ENCODE measurements at places on chromosomes 6 and 20.

- no peak for DNase-seq
Observed at GRCh38 chr6:142518126-142518525, 216.3 kb downstream of the ADGRG6 start.

- DNase-seq, result no peak
Observed at GRCh38 chr6:125955973-125956372, 597 bp upstream of the HINT3 start.

GRCh38 chr20:59086923-59087322, 44.3 kb upstream of the PRELID3B start:
- no peak for DNase-seq

GRCh38 chr6:168410035-168410434, 30.9 kb upstream of the SMOC2 start:
- DNase-seq, result no peak

- DNase-seq, result no peak
Observed at GRCh38 chr6:18265787-18266522, 1.6 kb upstream of the DEK start.

DNA sequence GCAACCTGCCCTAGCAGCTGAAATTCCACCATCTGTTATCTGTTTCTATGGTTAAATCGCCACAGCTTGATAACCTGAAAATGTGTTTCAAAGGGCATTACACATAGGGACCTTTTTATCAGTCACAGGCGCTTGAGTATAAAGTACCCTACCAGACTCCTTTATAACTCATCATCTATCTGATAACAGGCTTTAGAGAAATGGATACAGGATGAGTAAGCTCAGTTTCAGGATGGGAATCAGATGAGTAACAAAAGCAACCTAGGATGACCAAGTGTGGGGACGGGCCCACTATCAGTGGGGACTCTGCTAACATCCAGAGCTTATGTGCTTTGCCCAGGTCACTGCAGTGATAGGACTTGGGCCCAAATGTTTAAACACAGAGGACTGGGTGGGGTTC, 75.6 kb downstream of the PRND start:
- DNase-seq, result no peak

DNA sequence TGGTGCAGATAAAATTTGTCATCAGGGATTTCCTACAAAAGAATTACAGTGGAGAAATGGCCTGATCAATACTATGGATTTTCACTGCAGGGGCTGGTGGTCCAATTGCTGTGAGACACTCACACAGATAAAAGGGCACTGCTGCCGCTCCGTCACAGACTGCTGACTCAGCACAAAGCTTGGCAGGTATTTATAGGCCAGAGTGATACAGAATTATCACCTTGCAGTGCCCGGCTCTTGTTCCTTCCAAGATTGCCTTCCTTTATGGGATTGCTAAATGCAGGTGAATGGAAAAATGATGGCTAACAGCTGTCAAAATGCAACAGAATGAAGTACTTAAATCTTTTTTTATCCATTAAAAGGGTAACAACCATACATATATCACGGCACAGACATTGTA, 247.8 kb upstream of the ZFP64 start:
- DNase-seq, result no peak

DNA sequence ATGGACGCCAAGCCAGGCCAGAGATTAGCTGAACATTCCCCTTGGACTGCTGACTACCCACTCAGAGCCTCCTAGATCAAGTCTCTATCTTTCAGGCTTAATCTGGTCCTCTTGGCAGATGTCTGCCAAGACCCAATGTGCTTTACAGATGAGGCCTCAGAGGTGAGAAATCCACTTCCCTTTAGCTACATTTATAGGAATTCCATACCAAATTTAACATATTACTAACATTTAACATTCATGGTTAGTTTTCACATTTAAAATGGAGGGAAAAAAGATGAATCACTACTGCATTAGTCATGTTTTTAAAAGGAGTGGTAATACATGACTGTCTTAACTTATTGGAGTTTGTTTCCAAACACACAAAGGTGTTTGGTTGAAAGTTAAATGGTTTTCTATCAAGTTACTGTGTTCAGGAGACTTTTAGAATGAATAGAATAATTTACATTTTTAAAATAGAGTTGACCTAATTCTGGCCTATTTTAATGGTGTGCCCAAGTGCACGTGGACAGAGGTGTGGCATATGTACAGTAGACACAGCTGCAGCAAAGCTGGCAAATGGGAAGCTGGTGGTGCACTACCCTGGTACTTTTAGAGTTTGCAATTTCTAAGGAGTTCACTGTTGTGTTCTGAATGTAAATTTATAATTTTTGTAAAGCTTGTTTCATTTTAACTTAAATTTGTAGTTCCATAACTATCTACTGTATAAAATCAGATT, 41.9 kb upstream of the CALHM6 start:
- DNase-seq, result no peak

GRCh38 chr20:29300579-29301551, 1956.6 kb upstream of the DEFB115 start:
- DNase-seq, result no peak

DNA sequence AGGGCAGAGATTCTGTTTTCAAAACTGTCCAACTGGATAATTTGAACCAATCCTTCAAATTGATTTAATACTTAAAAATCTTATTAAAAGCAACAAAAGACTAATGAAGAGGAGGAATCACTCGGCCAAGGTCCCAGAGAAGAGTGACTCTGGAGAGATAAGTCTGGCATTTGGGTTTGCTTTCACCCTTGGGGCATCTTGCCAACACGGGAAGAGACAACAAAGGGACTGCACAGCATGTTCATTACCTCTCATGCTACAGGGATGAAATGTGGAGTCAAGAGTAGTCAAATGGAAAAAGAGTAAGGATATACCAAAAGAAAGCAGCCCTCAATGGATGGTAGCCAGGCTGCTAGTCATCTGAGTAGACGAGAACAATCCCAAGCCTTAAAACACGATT, 68.2 kb downstream of the KHDRBS2 start:
- DNase-seq, result no peak

GRCh38 chr6:53793318-53794136, 1.3 kb upstream of the LRRC1 start:
- peak; percentile 59 for DNase-seq

- DNase-seq, result no peak
Observed at GRCh38 chr6:46210294-46210693, 39.5 kb upstream of the ENPP5 start.

DNA sequence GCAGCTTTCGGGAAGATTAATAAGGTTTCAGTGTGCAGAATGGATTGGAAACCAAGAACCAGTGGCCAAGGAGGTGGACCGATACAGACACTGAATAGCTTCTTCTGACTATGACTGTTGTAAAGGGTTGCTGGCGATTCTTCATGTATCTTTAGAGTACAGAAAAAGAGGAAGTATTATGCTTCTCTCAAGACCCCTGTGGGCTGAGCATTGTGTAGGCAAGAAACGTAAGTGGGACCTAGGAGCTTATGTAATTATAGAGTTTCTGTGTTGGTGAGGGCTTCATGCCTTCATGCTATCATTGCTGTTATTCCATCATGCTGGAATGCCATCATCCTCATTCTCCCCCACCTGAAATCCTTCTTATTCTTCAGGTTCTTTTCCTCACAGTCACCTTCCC, 105.4 kb upstream of the AKIRIN2 start:
- DNase-seq, result no peak

DNA sequence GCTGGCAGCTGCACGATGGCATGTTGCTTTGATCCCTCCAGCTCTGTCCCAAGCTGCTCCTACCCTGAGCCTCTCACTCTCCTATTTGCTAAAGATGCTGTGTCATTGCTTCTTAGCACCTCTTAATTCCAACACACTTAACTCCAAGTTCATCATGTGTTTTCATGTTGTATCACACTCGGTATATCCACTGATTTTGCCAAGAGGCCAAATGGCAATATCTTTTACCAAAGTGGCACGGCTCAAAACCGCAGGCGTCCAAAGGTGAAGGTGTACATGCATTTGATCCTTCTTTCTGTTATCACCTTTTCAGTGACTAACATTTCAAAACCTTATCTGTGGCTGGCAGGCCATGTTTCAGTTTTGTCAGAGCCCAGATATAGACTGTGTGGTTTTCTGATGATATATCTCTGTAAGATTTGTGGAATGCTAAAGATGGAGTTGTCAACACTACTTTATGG, 217.0 kb downstream of the TBX18 start:
- DNase-seq, result peak; percentile 8

- no peak for DNase-seq
Observed at GRCh38 chr20:40941133-40941610, 87.5 kb upstream of the TOP1 start.

DNA sequence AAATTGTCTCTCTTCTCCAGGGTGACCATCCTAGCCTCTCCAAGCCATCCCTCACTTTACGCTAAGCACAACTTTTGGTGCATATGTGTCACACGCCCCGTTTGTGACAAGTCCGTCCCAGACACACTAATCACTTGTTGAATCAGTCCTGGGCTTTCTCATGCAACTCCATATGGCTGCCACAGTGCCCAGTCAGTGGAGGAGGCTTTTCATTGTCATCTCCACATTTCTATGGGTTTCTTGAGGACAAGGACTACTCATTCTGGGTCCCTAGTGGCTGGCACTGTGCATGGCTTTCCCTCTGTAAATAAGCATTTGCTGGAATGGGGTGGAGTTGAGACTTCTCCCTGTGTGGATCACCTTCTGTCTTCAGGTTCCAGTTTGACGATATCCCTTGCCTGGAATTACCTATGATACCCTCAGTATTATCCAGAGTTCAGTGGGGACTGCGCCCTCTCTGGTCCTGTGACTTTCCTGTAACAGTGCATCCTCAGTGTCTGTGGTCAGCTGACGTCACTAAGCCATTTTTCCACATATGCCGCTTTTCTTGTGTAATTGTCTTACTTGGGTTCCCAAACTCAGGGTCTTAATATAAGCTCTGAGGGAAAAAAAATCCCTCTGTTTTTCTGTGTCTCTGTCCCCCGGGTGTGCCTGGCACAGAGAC, 59.8 kb upstream of the MYL9 start:
- no peak for DNase-seq

DNA sequence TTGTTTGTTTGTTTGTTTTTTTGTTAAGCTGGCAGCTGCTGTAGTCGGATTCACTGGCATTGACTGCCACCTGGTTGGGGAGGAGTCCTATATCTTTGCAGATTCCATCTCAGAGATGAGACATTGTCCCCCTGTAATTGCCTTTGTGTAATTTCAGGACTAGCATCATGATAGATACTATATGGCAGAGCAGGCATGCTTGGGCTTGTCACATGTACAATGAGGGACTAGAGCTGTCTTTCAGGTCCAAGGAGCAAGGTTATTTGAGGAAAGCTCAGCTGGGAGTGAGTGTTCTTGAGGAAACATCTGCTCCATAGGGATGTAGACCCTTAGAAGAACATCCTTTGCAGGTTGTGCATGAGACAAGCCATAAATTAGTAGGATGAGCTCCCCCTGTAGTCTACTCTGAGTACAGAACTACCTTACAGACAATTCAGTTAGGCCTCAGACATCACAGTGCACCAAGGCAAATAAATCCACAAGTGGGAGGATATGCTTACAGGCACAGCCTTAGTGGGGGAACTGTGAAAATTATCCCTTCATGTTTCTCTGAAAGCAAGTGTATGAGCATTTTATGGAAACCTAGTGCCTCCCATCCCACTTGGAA, 62.1 kb downstream of the BMP2 start:
- no peak for DNase-seq

DNA sequence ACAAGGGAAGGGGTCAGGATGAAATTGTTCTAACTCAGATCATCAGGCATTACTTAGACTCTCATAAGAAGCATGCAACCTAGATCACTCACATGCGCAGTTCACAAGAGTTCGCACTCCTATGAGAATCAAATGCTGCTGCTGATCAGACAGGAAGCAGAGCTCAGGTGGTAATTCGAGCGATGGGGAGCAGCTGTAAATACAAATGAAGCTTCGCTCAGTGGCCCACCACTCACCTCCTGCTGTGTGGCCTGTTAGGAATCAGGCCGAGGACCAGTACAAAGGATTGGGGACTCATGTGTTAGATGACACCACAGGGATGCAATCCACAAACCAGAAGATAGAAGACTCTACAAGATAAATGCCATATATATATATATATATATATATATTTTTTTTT, 31.5 kb upstream of the TOP1 start:
- no peak for DNase-seq

DNA sequence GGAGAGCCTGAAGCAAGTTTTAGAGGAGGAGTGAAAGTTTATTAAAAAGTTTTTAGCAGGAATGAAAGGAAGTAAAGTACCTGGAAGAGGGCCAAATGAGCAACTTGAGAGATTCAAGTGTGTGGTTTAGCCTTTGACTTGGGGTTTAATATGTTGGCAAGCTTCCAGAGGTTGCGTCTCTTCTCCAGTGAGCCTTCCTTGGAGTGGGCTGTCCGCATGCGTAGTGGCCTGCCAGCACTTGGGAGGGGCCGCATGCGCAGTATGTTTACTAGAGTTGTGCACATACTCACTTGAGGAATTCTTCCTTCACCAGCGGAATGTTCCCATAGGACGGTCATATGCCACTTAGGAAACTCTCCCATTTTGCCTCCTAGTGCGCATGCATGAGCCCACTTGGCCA, 235.2 kb downstream of the ALDH8A1 start:
- DNase-seq, result peak; percentile 78

- no peak for DNase-seq
Observed at GRCh38 chr20:1941226-1941625, 46.0 kb downstream of the SIRPA start.

- DNase-seq, result no peak
Observed at GRCh38 chr6:166579237-166579850, 7.1 kb downstream of the RAMACL start.

- no peak for DNase-seq
Observed at GRCh38 chr20:40583205-40583604, 105.8 kb downstream of the MAFB start.

GRCh38 chr6:127939442-127940066, 38.7 kb upstream of the THEMIS start:
- no peak for DNase-seq

- no peak for DNase-seq
Observed at GRCh38 chr6:164578616-164579015, 730.8 kb downstream of the C6orf118 start.

DNA sequence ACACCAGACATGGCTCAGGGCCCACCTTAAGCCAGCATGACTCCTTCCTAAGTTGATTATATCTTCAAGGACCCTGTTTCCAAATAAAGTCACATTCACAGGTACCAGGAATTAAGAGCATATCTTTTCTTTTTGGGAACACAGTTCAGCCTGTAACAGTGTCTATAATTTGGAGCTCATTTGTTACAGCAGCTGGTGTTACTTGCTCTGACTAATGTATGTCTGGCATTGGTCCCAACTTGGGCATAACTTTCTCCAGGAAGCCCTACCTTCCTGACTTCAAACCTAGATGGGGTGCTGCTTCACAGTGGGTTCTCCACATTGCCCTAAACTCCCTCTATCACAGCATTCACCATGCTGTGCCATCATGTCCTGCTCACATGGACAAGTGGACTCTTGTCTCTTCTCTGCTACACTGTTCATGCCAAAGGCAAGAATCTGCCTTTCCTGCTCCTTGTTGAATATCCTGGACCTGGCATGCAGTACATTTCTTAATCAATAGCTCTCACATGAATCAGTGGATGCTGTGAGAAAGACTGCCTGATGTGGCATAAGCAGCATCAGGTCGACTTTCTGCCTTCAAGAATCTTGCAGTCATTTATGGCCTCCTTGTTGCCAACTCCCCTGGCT, 117.4 kb upstream of the FOXA2 start:
- no peak for DNase-seq

All from Caki2 (cell line).